ENCODE measurements at places on chromosomes 6 and 20.

- DNase-seq = no peak
These were observed 21.8 kb downstream of the FAM209B start for GRCh38 chr20:56554869-56555268.

DNA sequence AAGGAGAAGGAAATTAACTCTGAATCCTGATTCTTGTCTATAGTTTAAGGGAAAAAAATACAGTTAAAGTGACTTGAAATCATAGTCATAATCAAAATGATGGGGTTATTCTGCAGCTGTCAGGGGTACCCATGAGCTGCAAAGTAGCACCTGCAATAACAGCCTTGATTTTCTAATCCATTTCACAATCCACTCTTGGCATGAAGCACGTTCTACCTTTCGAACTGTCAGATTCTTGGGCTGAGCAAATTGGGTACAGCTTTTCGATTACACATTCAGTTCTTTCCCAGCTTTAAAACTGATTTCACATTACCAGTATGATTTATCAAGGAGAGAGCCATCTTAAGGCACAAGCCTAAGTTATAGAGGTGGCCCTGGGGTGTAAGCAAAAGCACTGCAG, 118.5 kb upstream of the DTNBP1 start:
- no peak for DNase-seq

DNA sequence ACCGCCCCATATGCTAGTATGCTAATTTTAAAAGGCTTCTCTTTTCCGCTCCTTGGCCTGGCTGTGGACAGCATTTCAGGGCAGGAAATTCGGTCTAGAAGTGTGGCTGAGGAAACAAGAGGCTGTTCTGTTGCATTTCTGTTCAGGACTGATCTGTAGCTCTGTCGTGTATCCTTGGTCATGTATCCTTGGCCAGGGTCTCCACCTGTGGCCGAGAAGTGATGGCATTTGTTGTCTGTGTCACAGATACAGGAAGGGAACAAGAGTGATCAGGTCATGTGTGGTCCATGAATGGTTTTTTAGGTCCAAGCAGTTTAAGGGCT, 300.5 kb upstream of the SUPT3H start:
- DNase-seq = no peak

DNA sequence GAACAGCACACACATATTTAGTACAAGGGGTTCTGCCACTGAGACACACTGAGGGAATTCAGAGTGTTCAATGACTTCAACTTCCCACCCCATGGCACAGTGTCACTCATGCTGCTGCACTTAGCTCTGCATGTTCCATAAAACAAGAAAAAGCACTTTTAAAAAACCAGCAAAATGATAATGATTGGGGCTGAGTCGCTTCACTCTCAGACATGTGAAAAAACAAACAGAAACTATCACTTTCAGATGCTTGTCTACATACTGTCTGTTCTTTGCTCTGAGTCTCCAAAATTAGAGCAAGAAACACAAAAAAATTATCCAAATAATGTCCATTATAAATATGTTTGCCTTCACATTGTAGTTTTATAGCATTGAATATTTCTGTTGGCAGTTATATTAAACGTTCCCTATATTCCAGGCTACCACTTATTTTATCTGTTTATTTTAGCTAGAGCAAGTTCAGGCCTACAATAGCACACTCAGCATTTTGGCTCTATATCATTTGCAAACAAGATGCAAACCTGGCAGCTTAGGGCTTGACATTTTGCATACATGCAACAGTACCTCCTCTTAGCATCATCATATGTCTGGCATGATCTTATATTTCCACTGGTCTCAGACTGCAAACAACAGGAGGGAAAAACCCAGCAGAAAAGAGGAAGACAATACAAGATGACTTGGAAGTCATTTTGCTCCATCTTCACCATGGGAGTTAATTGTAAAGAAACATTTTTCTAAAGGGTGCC, 398.8 kb downstream of the HACE1 start:
- DNase-seq = no peak

DNA sequence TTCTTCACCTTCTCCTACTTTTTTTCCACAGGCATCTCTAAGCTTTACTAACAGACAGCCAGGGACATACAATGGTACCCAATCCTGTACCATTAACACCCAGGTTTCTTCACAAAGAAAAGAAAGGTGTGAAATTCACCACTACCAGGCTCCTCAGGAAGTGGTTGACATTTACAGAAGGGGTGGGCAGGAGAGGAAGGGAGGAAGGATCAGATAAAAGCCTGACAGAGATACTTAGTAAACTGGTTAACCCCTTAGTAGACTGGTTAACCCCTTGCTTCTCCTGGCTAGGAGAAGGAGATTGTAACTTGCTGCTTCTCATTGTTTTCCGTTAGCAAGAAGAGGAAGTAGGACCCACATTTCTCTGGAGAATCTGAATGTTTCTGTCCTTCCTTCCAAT, 7.2 kb downstream of the SAMD3 start:
- peak; percentile 35 for DNase-seq

- DNase-seq = peak; percentile 50
These were observed 74.6 kb downstream of the INSM1 start for GRCh38 chr20:20442466-20442865.

GRCh38 chr20:10631126-10631525, 42.7 kb downstream of the JAG1 start:
- no peak for DNase-seq

GRCh38 chr6:86871681-86872080, 65.6 kb upstream of the HTR1E start:
- no peak for DNase-seq

GRCh38 chr20:41664584-41664983, 46.4 kb upstream of the CHD6 start:
- no peak for DNase-seq

- no peak for DNase-seq
These were observed 312.9 kb upstream of the ARID1B start for GRCh38 chr6:156464100-156464878.

- no peak for DNase-seq
These were observed 125.7 kb upstream of the SSTR4 start for GRCh38 chr20:22909436-22909835.

GRCh38 chr20:3733119-3733995, 872 bp downstream of the HSPA12B start:
- no peak for DNase-seq

GRCh38 chr20:43914311-43915210, at the start of gene TOX2:
Gene TOX2, plus strand, starts transcription at chr20:43914852. Its CDS starts 40 bp downstream, at chr20:43914892.
- no peak for DNase-seq

DNA sequence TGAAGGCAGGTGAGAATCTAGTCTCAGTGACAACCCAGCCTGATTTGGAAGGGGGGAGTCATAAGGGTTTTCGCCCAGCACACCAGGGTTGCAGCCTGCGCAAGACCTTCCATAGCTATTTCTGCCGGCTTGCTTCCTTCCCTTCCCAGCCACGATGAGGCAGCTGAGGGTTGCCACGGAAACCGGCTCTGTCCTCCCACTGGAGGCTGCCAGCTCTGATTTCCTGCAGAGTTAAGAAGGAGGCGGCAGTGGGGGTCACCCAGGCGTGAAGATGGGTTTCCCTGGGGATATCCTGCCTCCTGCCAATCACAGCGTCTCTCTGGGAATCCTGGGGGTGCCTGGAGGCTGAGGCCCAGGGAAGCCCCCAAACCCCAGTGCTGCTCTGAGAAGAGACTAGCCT, 23.1 kb upstream of the KCNB1 start:
- DNase-seq = no peak

- no peak for DNase-seq
These were observed 3.3 kb upstream of the ULBP3 start for GRCh38 chr6:150072201-150072600.

DNA sequence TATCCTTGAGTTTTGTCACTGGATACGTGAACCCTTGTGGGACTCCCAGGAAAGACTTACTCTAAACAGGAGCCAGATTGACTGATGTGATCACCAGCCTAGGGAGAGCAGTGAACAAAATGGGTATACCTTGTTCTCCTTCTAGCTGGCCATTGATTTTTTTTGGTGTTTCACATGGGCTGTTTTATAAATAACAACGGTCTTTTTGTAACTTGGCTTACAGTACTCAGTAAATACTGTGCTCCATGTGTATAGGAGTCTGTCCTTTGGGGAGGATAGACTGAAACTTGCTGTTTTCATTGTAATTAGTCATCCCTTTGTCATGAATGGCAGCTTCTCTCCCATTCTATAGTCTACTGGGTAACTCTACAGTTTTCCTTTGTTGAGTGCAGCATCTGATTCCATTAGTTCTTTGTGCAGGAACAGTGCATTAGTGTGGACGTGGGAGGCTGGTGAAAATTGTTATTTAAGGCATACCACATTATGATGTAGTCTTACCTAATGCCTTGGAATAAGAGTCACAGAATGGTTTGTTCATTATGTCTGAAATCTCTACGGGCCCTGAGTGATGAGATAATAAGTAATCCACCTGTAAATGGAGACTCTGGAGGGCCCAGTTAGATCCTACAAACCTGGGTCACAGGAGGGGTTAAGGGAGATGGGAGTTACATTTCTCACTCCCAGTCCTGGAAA, 89.5 kb downstream of the TIAM2 start:
- DNase-seq = no peak

- DNase-seq = no peak
These were observed 40.2 kb upstream of the FAM50B start for GRCh38 chr6:3808759-3809514.

DNA sequence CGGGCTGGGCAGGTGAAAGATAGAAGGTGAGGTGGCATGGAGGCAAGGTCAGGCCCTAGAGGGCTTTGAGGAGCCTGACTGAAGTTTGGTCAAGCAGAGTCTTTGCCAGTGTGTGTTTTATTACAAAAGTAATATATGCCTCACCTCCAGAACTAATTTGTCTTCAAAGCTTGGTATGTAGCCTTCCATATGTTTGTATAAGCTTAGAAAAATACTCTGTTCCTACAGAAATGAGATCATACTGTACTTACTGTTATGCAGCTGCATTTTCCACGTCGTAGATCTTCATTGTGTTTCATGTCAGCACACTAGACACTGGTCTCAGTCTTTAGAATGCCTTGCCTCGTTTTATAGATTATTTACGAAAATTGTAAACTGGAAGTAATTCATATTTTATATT, 61.8 kb downstream of the ANKS1A start:
- DNase-seq = no peak

GRCh38 chr20:6699921-6700562, 67.4 kb upstream of the BMP2 start:
- DNase-seq = no peak

- no peak for DNase-seq
These were observed 206.8 kb upstream of the SLC35B3 start for GRCh38 chr6:8642131-8642530.

DNA sequence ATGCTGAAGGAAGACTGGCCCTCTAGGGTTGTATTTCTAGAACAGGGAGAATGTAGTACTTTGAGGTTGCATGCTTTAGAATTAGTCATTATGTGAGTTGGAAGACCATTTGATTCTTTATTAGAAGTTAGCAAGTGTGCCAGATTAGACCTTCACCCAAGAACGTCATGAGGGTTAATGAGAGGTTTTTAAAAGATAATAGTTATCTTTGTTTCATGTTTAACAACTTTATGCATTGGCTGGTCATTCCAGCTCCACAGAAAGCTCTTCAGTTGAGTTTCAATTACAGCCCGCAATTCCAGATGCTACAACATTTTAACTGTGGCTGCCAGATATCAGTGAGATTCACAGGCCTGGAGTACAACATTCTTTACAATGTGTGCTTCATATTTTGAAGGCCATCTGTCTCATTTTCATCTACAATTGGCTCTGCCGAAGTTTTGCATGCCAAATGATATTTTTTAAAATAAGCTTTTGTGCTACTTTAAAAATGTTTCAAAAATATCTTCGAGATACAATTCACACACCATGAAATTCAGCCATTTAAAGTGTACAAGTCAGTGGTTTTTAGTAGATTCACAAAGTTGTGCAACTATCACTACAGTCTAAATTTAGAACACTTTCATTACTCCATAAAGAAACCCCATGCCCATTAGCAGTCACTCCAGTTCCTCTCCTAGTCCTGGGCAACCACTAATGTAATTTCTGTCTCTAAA, 61.1 kb upstream of the FBXO30 start:
- DNase-seq = no peak

DNA sequence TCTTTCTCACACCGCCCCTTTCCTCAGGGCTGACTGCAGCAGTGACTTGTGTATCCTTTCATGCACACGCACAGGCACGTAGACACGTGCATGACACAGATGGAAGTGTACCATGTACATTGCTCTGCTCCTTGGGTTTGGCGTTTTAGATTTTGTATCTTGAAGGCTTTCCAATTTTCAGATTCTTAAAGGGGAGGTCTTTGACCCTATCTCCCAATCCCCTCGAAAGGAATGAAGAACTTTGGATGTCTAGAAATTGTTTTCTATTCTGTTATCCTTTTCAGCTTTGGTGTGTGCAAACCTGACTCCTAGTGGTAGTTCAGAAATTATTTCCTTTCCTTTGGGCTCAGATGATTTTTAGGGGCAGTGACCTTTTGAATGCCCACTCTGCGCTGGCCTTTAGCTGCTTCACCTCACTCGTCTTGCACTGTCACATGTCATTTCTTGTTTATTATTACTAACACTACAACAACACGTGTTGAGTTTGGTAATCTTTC, 63.0 kb downstream of the HIVEP1 start:
- DNase-seq = peak; percentile 25

DNA sequence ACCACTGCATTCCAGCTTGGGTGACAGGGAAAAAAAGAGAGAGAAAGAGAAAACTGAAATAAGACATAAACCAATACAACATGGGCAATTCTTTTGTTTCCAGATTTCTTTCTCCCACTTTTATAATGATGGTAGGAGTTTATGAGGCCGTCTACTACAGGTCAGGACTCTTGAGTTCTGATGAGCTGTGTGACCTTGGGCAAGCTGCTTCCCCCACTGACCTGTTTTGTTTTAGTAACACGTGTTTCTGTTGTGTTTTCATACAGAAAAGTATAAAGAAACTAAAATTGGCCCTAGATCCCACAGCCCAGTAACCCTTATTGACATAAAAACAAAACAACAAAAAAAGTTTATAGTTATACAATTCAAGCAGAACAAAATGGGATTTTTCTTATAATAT, 22.9 kb upstream of the AAR2 start:
- no peak for DNase-seq

- DNase-seq = no peak
These were observed 70.3 kb downstream of the ANKEF1 start for GRCh38 chr20:10105046-10105445.

DNA sequence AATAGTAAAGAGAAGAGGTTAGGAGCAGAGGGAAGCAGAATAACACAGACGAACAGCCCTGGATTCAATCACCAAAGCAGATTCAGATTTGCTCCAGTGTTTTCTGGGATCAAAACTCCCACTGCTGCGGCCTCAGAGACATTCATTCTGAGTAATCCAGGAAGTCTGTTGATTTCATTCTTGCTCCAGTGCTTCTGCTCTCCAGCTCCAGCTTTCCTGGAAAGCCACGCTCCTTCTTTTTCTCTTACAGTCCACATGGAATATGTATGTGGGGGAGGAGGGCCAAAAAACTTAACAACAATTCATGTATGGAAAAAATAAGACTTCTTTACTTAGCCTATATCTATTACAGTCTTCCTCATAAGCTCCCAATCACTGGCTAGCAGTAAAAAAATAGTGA, 26.4 kb upstream of the UST start:
- no peak for DNase-seq

- no peak for DNase-seq
These were observed 33.1 kb downstream of the CDS2 start for GRCh38 chr20:5159928-5160327.

All from erythroblast (primary cell).